ENCODE measurements at places on chromosomes 1 and 21.

DNA sequence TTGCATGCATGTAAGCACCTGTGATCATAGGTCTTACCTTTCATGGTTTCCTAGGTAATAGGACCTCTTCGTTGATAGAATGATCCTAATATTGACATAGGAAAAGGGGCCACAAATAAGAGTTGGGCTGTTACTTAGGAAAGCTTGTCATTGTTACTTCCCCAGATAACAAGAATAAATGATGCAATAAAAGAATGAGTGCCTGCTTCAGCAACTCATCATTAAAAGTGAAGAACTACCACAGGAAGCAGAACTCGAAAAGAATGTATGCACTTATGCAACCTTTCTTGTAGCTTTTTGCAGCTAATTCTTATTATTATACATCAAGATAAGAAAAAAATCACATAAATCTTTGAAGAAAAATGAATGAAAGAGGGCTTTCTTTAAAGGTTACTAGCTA, 548.6 kb downstream of the LTN1 start:
- DNase-seq, result no peak

DNA sequence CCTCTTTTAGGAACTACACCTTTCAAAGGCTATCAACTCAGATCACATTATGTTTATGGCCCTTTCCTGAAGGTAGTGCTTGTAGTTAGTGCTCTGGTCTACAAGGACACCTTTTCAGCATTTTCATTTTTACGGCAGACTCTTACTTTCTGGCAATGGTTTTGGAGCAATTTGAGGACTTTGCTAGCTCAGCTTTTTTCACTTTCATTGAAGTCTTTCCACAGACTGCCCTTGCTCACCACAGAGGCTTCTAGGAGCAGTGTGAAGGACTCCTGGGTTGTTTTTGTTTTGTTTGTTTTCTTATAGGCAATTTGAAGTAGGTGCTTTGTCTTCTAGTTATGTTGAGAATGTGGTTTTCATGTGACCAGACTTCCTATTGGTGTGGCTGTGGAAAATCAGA, 43.1 kb downstream of the CD55 start:
- DNase-seq, result no peak

GRCh38 chr1:11771481-11772043, 9.6 kb downstream of the C1orf167 start:
- no peak for DNase-seq

DNA sequence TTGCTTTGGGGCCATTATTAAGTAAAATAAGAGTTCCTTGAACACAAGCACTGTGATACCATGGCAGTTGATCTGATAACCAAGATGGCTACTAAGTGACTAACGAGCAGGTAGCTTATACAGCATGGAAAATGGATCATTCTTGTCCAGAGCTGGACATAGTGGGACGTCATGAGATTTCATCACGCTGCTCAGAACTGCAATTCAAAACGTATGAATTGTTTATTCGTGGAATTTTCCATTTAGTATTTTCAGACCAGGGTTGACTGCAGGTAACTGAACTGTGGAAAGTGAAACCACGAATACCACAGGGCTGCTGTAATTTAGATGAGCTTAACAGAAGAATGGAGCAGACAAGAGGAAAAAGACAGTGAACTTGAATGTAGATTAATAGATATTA, 38.9 kb downstream of the CCDC18 start:
- no peak for DNase-seq

GRCh38 chr1:242567596-242567995, 43.1 kb upstream of the PLD5 start:
- no peak for DNase-seq

GRCh38 chr1:245512181-245512888, 357.6 kb downstream of the KIF26B start:
- no peak for DNase-seq

DNA sequence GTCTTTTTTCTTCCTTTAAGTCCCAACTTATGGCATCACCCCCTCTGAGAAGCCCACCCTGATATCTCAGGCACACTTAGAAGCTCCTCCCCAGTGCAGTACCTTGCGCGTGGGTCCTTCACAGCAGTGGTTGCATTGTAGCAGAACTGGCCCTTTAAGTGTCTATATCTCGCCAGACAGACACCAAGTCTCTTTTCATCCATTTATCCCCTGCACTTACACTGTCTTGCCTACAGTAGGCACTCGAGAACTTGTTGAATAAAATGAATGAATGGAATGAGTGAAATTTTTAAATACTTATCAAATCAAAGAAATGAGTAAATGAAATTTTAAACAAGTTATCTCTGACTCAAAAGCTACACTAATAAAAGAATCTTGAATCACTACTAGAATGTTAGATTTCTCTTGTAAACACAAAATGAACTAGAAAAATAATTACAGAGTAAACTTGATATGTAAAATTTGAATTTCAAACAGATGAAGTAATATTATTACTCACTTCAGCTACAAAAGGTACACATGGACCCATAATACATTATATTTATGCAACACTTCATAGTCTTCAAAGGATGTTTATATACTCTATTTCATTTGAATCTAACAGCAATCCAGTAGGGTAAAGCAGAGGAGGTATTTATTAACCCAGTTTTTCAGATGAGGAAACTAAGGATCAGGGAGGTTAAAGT, 54.7 kb upstream of the MAN1A2 start:
- peak; percentile 34 for DNase-seq

GRCh38 chr1:47611992-47612391, 174.1 kb downstream of the FOXD2 start:
- no peak for DNase-seq

DNA sequence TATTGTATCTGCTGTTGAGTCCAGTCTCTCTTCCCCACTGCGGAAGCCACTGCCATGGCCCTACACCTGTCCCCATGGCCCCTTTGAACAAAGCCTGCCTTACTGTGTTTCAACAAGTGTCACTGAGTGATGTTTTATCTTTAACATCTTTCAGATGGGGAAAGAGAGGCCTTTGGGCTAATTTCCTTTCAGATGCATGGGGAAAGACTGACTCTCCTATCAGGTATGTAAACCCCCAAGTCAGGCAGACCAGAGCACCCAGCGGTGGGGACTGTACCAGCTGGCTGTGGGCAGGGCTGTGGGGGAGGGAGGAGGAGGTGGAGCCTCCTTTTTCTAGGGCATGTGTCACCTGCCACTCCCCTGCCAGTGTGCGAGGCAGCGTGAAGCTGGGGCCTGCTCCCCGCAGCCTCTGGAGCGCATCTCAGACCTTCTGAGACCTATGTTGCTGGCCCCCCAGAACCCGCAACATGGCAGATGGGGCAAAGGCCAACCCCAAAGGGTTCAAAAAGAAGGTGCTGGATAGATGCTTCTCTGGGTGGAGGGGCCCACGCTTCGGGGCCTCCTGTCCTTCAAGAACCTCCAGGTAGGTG, at the start of gene PLA2G2F:
TSS of gene PLA2G2F (plus strand) at position 363 of the 590 bp plus-strand sequence. CDS start at position 468, 105 bp downstream.
- DNase-seq, result no peak

- DNase-seq, result no peak
Observed at GRCh38 chr1:109639841-109640184, 16.1 kb upstream of the GSTM4 start.

DNA sequence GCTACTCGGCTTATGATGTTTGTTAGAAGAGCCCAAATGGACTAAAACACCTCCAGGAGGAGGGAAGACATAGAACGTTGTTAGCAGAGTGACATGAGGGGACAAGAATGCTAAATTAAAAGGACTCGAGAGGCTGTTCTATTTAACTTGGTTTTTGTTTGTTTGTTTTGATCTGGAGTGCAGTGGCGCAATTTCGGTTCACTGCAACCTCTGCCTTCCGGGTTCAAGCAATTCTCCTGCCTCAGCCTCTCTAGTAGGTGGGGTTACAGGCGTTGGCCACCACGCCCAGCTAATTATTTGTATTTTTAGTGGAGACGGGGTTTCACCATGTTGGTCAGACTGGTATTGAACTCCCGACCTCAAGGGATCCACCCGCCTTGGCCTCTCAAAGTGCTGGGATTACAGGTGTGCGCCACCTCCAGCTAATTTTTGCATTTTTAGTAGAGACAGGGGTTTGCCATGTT, 5.1 kb upstream of the HNRNPU start:
- DNase-seq, result no peak

- no peak for DNase-seq
Observed at GRCh38 chr21:31221043-31221442, 123.0 kb downstream of the TIAM1 start.

DNA sequence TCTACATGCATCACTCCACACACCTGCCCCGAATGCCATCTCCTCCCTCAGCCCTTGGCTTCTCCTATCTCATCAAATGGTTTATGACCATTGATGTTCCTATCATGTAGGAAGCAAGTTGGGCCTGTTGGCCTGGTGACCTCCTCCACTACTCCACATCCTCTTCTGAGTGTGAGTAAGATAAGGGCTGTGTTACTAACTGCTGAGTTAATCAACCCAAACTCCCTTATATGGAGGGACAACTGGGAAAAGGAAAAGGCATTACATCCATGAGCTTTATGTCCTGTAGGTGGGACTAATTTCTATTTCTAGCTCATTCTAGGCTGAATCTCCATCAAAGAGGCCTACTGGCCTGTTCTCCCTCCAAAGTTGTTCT, 57.6 kb downstream of the WLS start:
- DNase-seq, result no peak

GRCh38 chr1:228471762-228472398, 15.3 kb upstream of the RNF187 start:
- peak; percentile 55 for DNase-seq

- peak; percentile 40 for DNase-seq
Observed at GRCh38 chr1:228842094-228842775, 107.0 kb downstream of the RHOU start.

DNA sequence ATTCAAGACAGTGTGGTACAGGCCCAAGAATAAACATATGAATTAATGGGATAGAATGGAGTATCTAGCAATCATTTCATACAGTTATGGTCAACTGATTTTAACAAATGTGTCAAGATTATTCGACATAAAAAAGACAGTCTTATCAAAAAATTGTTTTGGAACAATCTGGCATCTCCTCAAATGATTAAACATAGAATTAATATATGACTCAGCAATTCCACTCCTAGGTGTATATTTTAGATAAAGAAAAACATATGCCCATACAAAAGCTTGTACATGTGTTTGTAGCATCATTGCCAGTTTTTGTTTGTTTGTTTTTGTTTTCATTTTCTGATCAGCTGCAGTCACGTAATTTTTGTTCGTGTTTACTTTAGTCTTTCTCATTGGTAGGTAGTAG, 1188.3 kb downstream of the BRINP3 start:
- DNase-seq, result no peak

DNA sequence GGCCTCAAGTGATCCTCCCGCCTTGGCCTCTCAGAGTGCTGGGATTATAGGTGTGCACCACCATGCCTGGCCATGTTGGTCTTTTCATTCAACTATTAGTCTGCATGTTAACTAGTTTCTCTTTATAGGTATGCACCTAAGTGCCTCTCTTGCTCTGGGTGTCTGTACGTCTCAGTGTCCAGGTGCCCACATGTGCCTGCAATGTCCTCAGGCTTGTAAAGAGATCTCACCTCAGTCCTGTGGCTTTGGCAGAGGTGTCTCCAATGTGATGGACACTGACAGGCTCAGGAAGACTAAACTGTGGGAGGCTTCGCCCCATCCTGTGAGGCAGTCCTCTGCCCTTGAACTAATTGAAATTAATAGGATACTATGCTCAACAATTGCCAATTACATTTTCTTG, 526.3 kb downstream of the PTPRU start:
- no peak for DNase-seq

DNA sequence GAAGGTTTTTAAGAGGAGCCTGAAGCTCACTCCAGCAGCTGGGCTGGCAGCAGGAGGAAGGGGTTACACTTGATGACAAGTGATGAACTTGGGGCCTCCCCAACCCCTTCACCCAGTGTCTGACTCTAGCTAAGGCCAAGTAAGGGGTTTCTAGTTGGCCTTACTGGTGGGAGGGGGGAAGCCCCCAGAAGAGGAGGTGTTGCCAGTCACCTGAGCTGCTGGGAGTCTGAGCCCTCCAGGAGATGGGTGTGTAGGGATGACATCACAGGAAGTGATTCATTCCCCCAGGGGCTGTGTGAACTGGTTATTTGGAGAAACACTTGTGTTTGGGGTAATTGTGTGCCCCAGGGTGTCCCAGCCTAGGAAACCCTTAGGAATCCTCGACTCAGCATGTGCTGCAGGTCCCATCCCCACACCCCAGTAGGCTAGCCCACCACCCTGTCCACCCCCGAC, 3.1 kb downstream of the PADI1 start:
- peak; percentile 75 for DNase-seq

GRCh38 chr1:81006502-81006901, 794.2 kb upstream of the ADGRL2 start:
- DNase-seq, result no peak

DNA sequence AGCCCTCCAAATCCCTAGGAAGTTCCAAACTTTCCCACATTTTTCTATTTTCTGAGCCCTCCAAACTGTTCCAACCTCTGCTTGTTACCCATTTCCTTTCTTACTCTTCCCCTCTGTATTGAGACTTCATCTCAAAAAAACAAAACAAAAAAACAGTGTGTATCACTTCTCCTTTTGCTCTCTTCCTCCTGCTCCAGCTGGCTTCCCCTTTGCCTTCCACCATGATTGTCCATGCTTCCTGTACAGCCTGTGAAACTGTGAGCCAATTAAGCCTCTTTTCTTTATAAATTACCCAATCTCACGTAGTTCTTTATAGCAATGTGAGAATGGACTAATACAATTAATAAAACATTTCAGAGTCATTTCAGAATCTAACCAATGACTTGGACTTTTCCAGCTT, 69.6 kb upstream of the KRTAP19-8 start:
- DNase-seq, result no peak

- no peak for DNase-seq
Observed at GRCh38 chr1:71920556-71920955, 361.8 kb downstream of the NEGR1 start.

- no peak for DNase-seq
Observed at GRCh38 chr1:193747579-193747978, 561.2 kb upstream of the B3GALT2 start.

GRCh38 chr1:174743654-174744561, 255.8 kb upstream of the CACYBP start:
- DNase-seq, result no peak

DNA sequence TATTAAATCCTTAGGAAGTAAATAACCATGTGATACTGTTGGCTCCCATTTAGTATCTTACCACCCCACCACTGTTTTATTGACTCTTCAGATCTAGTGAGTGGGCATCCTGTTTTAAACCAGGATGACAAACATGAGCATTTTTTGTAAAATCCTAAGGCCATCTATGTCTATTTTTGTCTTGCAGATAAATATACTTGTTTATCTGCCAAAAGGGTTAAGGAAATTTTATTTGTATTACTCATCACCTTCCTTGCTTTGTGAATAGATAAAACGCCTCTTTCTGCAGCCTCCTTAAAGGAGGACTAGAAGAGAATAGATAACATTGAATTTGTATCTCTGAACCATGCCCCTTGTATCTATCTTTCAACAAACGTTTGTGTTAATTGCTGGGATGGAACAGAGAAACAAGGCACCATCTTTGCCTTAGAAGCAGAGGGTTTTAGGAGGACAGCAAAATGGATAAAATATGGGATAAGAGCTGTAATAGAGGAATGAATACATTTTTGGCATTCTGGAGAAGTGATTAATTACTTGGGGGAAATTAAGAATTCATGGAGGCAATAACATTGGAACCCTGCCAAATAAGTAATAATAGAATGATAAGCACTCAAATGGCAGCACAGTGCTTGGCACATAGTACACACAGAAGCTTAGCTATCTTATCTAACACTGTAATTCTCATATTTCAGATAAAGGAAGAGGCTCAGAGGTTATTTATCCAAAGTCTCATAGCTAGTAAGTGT, 14.7 kb downstream of the YTHDF2 start:
- DNase-seq, result peak; percentile 14

Measured in H54 (cell line).